ENCODE measurements at places on chromosomes 16 and 17. TPM values are rescaled to one million over a fixed set of nuclear protein-coding genes. Genes with fewer than 3 reads are reported as not detected.

DNA sequence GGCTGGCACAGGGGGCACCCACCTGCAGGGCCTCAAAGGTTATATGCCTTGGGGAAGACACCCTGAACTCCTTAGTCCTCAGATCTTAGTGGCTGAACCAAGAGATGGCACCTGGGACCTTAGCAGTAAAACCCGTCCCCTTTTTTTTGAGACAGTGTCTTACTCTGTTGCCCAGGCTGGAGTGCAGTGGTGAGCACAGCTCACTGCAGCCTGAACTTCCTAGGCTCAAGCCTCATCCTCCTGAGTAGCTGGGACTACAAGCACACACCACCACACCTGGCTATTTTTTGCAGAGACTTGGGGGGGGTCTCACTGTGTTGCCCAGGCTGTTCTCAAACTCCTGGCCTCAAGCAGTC lies 237.2 kb downstream of the MRTFB start:
- peaks cover 67% of the 10 kb centered on the region for H3K4me1 ChIP-seq
- DNase-seq = no peak
- H3K4me3 ChIP-seq = peak overlapping the region; percentile 41

DNA sequence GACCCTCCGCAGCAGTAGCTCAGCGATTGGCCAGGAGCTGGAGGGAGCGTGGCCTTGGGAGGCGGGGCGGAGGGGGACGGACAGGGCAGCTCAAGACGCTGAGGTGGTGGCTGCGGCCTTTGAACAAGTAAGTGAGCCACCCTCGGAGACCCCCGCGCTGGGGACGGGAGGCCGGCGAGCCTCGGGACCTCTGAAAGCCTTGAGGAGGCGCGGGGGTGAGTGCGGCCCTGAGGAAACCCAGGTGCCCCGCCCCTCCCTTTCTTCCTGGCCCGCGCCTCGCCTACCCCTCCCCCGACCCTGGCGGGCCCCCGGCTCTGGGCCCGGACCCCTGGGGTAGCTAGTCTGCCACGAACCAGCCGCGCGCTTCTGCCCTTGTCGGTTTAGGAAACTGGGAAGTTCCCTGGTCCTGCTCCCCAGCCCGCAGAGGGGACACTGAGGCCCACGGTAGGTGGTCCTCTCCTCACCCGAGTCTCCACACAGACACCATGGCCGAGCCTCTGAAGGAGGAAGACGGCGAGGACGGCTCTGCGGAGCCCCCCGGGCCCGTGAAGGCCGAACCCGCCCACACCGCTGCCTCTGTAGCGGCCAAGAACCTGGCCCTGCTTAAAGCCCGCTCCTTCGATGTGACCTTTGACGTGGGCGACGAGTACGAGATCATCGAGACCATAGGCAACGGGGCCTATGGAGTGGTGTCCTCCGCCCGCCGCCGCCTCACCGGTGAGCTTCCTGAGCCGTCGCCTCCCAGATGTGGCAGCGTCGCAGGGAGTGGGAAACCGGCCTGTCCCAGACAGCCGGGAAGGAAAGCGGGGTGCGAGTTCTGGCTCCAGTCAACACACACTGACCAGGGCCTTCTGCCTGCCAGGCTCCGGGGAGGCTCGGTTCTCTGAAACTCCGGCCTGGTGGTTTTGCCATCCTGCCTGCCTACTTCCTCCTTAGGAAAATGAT lies at the start of gene MAPK7:
Gene MAPK7, plus strand, starts transcription at position 83 of the 945 bp plus-strand sequence. Its CDS starts 403 bp downstream, at position 486.
- peak within 1 kb of the TSS; percentile 95 for H3K27ac ChIP-seq
- H3K27me3 ChIP-seq = no peaks in the 10 kb centered on the region
- DNase-seq = no peak
- peaks cover 23% of the 10 kb centered on the region for H3K36me3 ChIP-seq
- peaks cover 50% of the 10 kb centered on the region for H3K4me1 ChIP-seq
- peak within 1 kb of the TSS; percentile 85 for H3K4me3 ChIP-seq

DNA sequence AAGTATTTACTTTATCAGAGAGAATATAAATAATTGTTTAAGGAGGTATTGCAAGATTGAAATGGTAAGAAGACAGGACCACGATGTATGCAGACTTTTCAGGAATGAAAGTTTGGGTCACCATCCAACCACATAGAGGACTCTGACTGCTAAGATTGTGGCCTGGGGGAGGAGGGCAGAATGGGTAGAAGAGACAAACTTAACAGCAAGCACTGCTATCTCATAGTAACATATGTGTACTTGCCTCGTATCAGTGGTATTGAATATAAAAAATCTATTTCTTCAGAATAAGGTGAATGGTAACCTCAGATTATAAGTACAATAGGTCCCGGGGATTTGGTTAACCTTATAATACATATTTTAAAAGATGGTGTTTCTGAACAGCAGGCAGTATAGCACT lies 5.8 kb downstream of the KRT10 start:
- H3K27me3 ChIP-seq = no peaks in the 10 kb centered on the region
- peaks cover 4% of the 10 kb centered on the region for H3K36me3 ChIP-seq
- H3K4me3 ChIP-seq = no peak overlapping the region
- peaks cover 8% of the 10 kb centered on the region for H3K4me1 ChIP-seq

DNA sequence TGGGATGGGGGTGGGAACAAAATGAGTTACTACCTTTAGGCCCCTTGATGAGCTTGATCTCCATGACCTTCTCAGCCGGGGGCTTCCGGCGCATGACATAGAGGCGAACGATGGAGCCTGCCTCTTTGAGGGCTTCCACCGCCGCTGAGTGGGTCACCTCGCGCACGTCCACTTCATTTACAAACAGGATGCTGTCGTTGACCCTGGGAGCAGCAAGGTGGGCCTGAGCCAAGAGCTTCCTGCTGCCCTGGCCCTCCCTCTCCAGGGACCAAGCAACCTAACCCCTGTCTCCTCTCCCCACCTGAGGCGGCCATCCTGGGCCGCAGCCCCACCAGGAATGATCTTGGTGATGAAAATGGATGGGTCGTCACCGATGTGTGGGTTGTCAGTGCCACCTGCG lies 16.2 kb downstream of the DLG4 start:
- DNase-seq = no peak
- no peak overlapping the region for H3K27ac ChIP-seq
- H3K4me3 ChIP-seq = no peak overlapping the region
- H3K36me3 ChIP-seq = peaks cover 9% of the 10 kb centered on the region

DNA sequence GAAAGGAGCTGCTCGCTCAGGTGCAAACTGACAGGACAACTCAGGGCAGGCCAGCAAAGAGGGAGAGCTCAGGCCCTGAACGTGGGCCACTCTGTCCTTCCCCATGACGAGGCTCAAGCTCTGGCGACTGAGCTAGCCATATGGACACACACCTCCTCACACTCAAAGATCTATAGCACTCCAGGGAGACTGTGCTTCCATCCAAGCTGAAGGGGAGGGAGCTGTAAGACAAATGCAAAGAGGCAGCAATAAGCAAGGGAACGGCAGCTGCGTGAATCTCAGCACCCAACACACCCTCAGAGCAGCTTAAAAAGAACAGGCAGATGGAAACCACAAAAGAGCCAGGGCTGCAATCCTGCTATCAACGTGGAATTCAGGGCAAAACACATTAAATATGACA lies 13.5 kb downstream of the NUDT16L1 start:
- H3K4me3 ChIP-seq = no peak overlapping the region
- no peaks in the 10 kb centered on the region for H3K4me1 ChIP-seq
- peaks cover 28% of the 10 kb centered on the region for H3K36me3 ChIP-seq
- H3K27me3 ChIP-seq = no peaks in the 10 kb centered on the region
- DNase-seq = no peak
- no peak overlapping the region for H3K27ac ChIP-seq

- no peaks in the 10 kb centered on the region for H3K27me3 ChIP-seq
- no peak for DNase-seq
- no peaks in the 10 kb centered on the region for H3K36me3 ChIP-seq
- no peaks in the 10 kb centered on the region for H3K4me1 ChIP-seq
- H3K4me3 ChIP-seq = no peak overlapping the region
- no peak overlapping the region for H3K27ac ChIP-seq
These were observed 9.5 kb downstream of the SLC9A5 start for GRCh38 chr16:67258161-67258835.

DNA sequence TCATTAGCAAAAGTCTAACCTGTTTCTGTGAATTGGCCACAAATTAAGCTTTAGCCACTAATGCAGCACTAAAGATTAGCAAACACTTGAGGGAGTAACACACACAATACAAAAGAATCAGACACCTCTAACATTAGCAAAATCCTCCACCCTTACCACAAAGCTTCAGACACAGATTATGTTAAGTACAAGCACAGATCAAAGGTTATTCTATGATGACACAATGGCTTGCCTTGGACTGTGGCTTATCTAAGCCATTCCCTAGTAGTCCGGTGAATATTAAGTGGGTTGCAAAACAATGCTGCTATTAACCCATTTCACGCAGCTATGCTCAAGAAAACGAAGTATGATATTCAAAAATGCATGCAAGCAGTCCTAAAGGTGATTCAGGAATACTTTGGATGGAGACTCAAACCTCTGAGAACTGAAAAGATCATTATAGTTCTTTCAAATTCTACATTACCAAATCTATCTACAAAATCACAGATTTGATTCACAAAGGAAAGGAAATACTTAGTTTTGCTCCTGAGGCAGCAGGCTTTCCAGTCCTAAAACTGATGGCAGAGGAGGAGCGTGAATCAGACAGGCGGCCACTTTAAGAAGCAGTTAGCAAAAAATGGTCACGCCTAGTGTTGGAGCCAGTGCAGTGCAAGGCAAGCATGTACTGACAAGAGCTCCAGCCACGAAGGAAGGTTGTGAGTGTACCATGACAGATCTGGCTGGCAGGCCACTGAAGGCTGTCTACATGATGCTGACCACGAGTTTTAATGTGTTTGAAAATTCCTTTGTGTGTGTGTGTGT lies 67.2 kb downstream of the PARN start:
- H3K4me3 ChIP-seq = no peak overlapping the region
- DNase-seq = no peak
- peaks cover 4% of the 10 kb centered on the region for H3K36me3 ChIP-seq

- no peak overlapping the region for H3K4me3 ChIP-seq
- no peaks in the 10 kb centered on the region for H3K4me1 ChIP-seq
- DNase-seq = no peak
- H3K36me3 ChIP-seq = no peaks in the 10 kb centered on the region
- no peak overlapping the region for H3K27ac ChIP-seq
- H3K27me3 ChIP-seq = no peaks in the 10 kb centered on the region
These were observed 141.6 kb downstream of the CDRT15L2 start for GRCh38 chr17:20721171-20721570.

DNA sequence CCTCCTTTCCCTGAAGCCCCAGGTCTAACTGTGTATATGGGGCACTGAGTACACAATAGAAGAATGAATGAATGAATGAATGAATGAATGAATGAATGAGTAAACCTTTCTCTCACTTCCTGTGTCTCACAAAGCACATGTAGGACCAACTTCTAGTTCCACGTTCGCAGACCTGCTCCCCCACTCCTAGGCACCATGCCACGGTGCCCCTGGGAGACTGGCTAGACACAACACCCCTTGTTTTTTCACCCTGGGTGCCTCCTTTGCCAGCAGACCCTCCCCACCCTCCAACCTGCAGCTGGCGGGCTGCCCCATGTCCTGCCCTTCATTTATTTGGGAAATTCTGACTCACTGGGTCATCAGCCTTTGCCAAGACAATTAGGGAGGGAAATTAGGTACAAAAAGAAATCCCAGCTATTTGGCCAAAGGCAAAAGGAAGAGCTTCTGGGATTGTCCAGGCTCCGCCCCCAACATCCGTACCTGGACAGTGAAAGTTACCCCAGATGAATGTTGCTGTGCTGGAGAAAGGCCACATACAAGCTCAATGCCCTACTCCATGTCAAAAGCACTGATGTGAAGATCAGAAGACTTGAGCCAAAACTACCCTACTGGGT lies 7.7 kb downstream of the CES1 start:
- H3K27ac ChIP-seq = no peak overlapping the region
- H3K36me3 ChIP-seq = no peaks in the 10 kb centered on the region
- H3K4me1 ChIP-seq = no peaks in the 10 kb centered on the region
- no peaks in the 10 kb centered on the region for H3K27me3 ChIP-seq

- no peaks in the 10 kb centered on the region for H3K27me3 ChIP-seq
- H3K27ac ChIP-seq = no peak overlapping the region
- H3K4me1 ChIP-seq = no peaks in the 10 kb centered on the region
- no peak for DNase-seq
- H3K4me3 ChIP-seq = no peak overlapping the region
These were observed 104.3 kb upstream of the PSMD7 start for GRCh38 chr16:74192281-74192797.

GRCh38 chr17:39144416-39144840 lies 7.0 kb downstream of the PLXDC1 start:
- no peaks in the 10 kb centered on the region for H3K27me3 ChIP-seq
- H3K27ac ChIP-seq = no peak overlapping the region
- DNase-seq = no peak
- H3K4me1 ChIP-seq = no peaks in the 10 kb centered on the region
- H3K36me3 ChIP-seq = no peaks in the 10 kb centered on the region
- H3K4me3 ChIP-seq = no peak overlapping the region

DNA sequence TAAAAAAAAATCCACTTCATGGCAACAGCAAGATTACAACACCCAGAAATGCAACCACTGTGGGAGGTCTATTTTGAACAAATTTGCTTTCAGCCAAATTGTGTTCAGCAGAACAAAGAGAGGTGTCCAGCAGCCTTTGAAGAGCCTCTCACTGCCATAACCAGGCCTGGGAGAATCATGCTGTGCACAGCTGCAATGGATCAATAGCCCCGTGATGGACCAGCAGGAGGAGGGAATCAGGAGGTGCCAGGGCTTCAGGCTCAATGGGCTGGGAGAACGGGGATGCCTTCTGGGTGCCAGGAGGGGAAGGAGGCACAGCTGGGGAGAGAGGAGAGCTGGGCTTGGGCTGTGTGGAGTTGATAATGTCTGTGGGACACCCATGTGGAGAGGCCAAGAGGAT lies 366.2 kb upstream of the EEF2KMT start:
- H3K4me1 ChIP-seq = no peaks in the 10 kb centered on the region
- H3K27me3 ChIP-seq = no peaks in the 10 kb centered on the region
- no peak overlapping the region for H3K27ac ChIP-seq

GRCh38 chr16:89431158-89431584 lies 59.2 kb downstream of the ANKRD11 start:
- no peak for DNase-seq
- no peak overlapping the region for H3K27ac ChIP-seq
- no peaks in the 10 kb centered on the region for H3K36me3 ChIP-seq
- peaks cover 24% of the 10 kb centered on the region for H3K4me1 ChIP-seq
- H3K4me3 ChIP-seq = no peak overlapping the region
- H3K27me3 ChIP-seq = no peaks in the 10 kb centered on the region

DNA sequence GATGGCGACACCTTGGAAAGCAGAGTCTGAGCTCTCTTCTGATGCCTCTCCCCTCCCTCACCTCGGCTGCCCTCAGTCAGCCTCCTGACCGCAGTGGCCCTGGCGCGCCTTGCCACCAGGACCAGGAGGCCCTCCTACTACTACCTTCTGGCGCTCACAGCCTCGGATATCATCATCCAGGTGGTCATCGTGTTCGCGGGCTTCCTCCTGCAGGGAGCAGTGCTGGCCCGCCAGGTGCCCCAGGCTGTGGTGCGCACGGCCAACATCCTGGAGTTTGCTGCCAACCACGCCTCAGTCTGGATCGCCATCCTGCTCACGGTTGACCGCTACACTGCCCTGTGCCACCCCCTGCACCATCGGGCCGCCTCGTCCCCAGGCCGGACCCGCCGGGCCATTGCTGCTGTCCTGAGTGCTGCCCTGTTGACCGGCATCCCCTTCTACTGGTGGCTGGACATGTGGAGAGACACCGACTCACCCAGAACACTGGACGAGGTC lies 4.4 kb downstream of the GPR142 start:
- no peak overlapping the region for H3K27ac ChIP-seq
- no peaks in the 10 kb centered on the region for H3K27me3 ChIP-seq
- H3K4me3 ChIP-seq = no peak overlapping the region

- H3K27ac ChIP-seq = no peak overlapping the region
- H3K27me3 ChIP-seq = peaks cover 32% of the 10 kb centered on the region
- no peaks in the 10 kb centered on the region for H3K36me3 ChIP-seq
- DNase-seq = no peak
- peaks cover 19% of the 10 kb centered on the region for H3K4me1 ChIP-seq
These were observed 2.6 kb downstream of the HBM start for GRCh38 chr16:168424-168823.

The SLC6A2 gene
- 0.85 TPM for total RNA-seq

The CCT6B gene
- 1.1 TPM for total RNA-seq

The TEX14 gene
- total RNA-seq = 0.92 TPM

The CMTM4 gene
- 12.0 TPM for total RNA-seq

The EARS2 gene
- 29.8 TPM for total RNA-seq

The DRC3 gene
- 2.3 TPM for total RNA-seq

The OSBPL7 gene
- total RNA-seq = 20.0 TPM
